ENCODE measurements at places on chromosomes 16 and 17. TPM values are rescaled to one million over a fixed set of nuclear protein-coding genes. Genes with fewer than 3 reads are reported as not detected.

Gene SMIM5
- 1.7 TPM for total RNA-seq

Gene SLC43A2
- 148 TPM for total RNA-seq

DNA sequence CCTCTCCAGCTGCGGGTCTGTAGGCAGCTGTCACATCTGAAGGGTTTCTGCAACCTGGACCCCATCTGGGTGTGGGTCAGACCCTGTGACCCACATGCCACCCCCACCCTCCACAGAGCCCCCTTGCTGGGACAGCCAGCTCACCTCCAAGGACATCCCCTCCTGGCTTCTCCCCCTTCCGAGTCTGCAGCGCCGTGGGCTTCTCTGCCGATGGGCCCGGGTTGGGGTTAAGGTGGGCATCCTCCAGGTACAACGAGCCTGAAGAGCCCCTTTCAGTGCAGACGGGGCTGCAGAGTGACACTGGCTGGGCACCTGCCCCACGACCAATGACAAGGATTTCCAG lies 28.9 kb downstream of the OR1D5 start:
- H3K27me3 ChIP-seq: peaks cover 2% of the 10 kb centered on the region
- no peak for DNase-seq
- H3K36me3 ChIP-seq: peaks cover 18% of the 10 kb centered on the region
- H3K27ac ChIP-seq: no peak overlapping the region

GRCh38 chr17:29294580-29294900 lies 592 bp upstream of the NUFIP2 start:
- H3K4me1 ChIP-seq: peaks cover 40% of the 10 kb centered on the region
- H3K27ac ChIP-seq: peak overlapping the region; percentile 100
- no peak for DNase-seq
- H3K4me3 ChIP-seq: peak overlapping the region; percentile 100
- H3K36me3 ChIP-seq: peaks cover 23% of the 10 kb centered on the region

DNA sequence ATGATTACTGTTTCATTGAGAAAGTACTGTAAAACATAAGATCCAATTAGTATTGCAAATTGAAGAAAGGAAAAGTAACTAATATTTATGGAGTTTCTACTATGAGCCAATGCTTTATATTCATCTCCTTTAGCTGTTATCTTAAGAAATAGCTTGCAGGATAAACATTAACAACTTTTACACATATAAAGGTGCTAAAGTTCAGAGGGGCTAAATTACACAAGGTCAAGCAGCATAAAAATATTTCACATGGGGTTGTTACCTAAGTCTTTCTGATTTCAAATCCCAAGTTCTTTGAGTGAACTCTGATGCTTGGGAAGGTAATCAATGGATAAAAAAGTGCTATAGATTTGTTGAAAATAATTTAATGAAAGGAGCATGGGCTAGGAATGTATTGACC lies 765.5 kb downstream of the CDH8 start:
- no peaks in the 10 kb centered on the region for H3K4me1 ChIP-seq
- H3K27me3 ChIP-seq: no peaks in the 10 kb centered on the region
- no peak for DNase-seq
- H3K36me3 ChIP-seq: no peaks in the 10 kb centered on the region

DNA sequence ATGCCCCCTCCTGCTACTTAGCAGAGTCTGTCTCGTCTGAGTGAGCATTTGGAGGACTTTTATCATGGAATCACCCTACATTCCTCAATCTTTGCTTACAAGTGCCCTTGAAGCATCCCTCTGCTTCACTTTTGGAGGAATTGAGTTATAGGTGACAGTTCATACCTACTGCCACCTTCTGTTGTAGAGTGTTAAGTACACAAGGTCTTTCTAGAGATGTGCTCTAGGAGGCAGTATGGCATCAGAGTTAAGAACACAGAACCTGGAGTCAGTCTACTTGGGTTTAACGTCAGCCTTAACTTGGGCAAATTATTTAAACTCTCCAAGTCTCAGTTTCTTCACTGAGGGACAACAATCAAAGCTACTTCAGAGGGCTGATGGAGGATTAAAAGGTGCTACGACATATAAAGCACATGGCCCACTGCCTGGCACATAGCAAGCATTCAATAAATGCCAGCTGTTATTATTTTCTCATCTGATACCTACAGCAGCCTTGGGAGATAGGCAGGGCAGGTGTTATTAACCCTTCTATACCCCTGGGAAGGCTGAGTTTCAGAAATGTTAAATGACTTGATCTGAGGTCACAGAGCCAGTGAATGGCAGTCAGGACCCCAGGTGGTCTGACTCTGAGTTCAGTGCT lies 62.2 kb downstream of the UTP18 start:
- H3K36me3 ChIP-seq: no peaks in the 10 kb centered on the region
- H3K27me3 ChIP-seq: peaks cover 5% of the 10 kb centered on the region
- H3K27ac ChIP-seq: no peak overlapping the region
- DNase-seq: no peak

- H3K27ac ChIP-seq: no peak overlapping the region
- no peak overlapping the region for H3K4me3 ChIP-seq
- peaks cover 13% of the 10 kb centered on the region for H3K4me1 ChIP-seq
- peaks cover 8% of the 10 kb centered on the region for H3K27me3 ChIP-seq
Measured at GRCh38 chr17:2955931-2956582, 107.3 kb downstream of the OR1D5 start.

Data from activated B cell treated with CpG ODN at 0.5 μM for 24 hours (primary cell).